CD4-positive, alpha-beta memory T cell (primary cell): ENCODE measurements at places on chromosomes 5 and 9. TPM values are rescaled to one million over a fixed set of nuclear protein-coding genes. Genes with fewer than 3 reads are reported as not detected.

Gene CACNA1B
- not detected for polyA plus RNA-seq

Gene PLCXD3
- not detected for polyA plus RNA-seq

Gene TRPM3
- not detected for polyA plus RNA-seq

Gene DND1
- not detected for polyA plus RNA-seq

DNA sequence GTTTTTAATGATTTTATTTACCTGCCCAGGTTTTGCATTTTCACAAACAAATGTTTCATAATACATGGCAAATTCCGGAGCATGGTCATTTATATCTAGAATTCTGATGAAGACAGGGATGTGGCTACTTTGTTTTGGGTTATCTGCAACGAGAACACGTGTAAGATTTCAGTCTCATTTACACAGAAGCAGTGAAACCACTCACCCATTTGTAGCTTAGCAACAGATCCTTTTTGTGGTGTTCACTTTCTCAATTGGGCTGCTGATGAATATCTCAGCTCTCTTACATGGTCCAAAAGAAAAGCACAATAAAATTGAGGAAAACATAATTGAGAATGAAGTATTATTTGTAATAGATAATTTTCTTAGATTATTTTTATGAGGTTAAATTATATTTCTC is 148.6 kb downstream of the CDH9 start:
- H3K27ac ChIP-seq: no peak overlapping the region

- no peaks in the 10 kb centered on the region for H3K27me3 ChIP-seq
- H3K27ac ChIP-seq: no peak overlapping the region
- H3K36me3 ChIP-seq: no peaks in the 10 kb centered on the region
- H3K4me3 ChIP-seq: no peak overlapping the region
- DNase-seq: no peak
- no peaks in the 10 kb centered on the region for H3K4me1 ChIP-seq
Observed at GRCh38 chr5:127985811-127986325, 97.7 kb upstream of the SLC12A2 start.

DNA sequence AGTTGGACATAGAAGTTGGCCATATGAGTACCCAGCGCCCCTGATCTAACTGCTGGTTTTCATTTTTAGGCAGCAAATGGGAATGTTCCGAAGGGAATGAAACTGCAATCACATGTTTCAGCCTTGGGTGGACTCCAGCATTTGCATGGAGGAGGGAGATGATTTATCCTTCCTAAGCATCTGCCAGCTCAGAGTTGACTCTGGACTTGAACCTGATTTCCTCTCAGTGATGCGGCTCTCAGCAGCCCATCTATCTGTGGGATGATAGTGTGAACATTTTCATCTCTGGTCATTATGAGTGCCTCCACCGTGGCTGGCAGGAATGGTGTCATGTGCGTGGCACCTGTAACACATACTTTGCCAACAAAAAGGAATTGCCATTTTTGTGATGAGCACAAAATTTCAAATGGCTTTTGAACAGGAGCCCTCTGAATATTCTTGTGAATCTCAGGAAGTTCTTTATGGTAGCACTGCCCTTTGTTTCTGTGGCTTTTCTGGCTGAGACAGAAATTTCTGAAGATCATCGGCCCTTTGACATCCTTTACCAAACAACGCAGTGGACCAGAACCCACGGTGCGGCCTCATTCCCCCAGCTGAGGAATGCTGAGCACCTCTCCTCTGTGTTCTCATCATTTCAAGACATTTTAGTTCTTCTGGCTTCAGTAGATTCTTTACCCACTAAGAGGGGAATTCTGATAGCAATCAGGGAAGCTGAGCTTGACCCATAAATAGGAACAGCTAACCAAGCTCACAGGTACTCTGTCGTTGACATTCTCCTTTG is 28.5 kb downstream of the FUBP3 start:
- H3K27me3 ChIP-seq: no peaks in the 10 kb centered on the region
- no peaks in the 10 kb centered on the region for H3K4me1 ChIP-seq

GRCh38 chr5:56123531-56124243 is 109.4 kb downstream of the ANKRD55 start:
- H3K4me1 ChIP-seq: peaks cover 30% of the 10 kb centered on the region
- H3K4me3 ChIP-seq: no peak overlapping the region
- H3K27ac ChIP-seq: no peak overlapping the region
- H3K36me3 ChIP-seq: no peaks in the 10 kb centered on the region

- no peaks in the 10 kb centered on the region for H3K36me3 ChIP-seq
- DNase-seq: no peak
- no peak overlapping the region for H3K4me3 ChIP-seq
Observed at GRCh38 chr5:168974082-168974481, 326.9 kb downstream of the SLIT3 start.

DNA sequence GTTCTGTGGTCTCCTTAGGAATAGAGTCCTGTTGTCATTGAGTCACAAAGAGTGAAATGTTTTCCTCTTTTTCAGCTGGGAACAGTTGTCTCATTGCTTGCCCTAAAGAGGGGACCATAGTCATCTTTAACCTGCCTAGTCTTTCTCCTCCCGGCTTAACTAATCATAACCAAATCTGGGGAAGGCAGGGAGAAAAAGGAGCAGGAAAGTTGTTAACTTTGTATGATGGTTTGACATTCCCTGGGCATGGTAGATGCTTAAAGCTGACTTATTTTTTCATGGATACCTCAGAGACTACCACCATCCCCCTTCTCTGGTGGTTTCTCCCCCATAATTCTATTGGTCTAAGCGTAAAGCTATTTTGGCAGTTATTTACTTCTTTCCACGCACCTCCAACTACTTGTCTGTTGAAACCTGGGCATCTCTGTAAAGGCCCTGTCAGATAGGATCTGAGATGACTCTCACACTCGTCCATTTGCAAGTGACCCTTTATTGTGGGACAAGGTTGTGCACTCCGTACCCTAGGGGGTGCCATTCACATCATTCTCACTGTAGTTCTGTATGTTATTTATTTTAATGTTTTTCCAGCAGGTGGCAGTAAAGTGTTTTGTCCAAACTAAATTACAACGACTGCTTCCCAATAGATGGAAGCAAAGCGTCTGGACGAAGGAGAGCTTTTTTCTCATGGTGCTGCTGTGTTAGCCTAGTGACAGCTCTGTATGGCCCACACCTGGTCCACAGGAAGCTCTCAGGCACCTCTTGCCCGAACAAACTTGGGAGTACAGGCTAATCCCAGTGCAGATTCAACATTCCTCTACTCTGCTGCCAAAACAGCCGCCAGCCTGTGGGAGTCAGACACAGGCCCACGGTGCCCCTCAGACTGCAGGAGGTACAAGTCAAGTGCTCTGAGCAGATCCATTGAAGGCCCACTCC is 3.0 kb upstream of the FAM13B start:
- no peak overlapping the region for H3K27ac ChIP-seq
- peaks cover 20% of the 10 kb centered on the region for H3K4me1 ChIP-seq
- no peaks in the 10 kb centered on the region for H3K36me3 ChIP-seq
